ENCODE measurements at places on chromosomes 1 and 21.

DNA sequence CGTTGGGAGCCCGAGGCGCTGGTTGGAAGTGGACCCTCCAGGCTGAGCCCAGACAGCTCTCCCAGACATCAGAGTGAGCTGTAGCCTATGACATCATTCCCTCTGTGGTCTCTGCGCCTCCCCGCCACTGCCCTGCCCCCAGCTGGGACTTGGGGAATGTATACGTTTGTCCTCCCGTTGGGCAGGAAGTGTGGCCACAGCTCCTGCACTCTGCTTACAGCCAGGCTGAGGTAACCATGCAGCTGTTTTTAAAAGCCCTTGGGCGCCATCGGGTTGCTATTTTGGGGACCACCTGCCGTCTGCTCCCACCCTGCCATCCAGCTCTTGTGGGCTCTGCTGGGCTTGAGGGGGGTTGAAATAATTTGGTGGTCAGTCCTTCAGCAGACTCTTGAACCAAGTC lies 7.8 kb downstream of the VASH2 start:
- no peaks in the 10 kb centered on the region for H3K27me3 ChIP-seq
- no peaks in the 10 kb centered on the region for H3K4me1 ChIP-seq
- H3K4me3 ChIP-seq = no peak overlapping the region
- DNase-seq = no peak

GRCh38 chr1:19101244-19101643 lies 108.8 kb downstream of the UBR4 start:
- H3K27ac ChIP-seq = no peak overlapping the region
- H3K4me1 ChIP-seq = no peaks in the 10 kb centered on the region
- no peak for DNase-seq
- no peaks in the 10 kb centered on the region for H3K27me3 ChIP-seq
- no peak overlapping the region for H3K4me3 ChIP-seq

- H3K4me1 ChIP-seq = no peaks in the 10 kb centered on the region
- H3K27me3 ChIP-seq = no peaks in the 10 kb centered on the region
- DNase-seq = no peak
Observed at GRCh38 chr1:228474507-228474906, 12.7 kb upstream of the RNF187 start.

DNA sequence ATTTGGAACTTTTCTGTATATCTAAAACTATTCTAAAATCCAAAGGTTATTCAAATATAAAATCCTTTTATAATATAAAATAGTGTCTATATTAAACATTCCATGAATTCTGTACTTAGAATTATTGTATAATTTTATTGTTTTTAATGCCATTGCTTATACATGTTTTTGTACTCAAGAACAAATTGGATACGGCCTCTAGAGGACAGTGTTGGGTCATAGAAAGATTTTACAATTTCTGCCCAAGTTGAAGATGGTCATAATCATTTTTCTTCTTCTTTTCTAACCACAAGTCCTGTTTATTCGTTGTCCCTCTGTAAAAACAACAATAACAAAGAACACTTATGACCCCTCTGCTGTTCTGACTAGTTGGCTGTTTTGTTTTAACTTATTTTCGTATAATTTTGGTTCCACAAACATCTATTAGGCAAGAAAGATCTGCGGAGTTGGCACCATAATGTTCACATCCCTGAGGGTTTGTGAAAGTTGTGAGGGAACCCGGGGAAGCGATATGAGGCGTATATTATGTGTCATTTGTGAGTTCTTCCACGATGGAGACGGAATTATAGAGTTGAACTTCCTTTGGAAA lies 75.7 kb upstream of the KIF26B start:
- no peak overlapping the region for H3K4me3 ChIP-seq
- no peak overlapping the region for H3K27ac ChIP-seq
- H3K36me3 ChIP-seq = no peaks in the 10 kb centered on the region
- no peak for DNase-seq
- no peaks in the 10 kb centered on the region for H3K4me1 ChIP-seq

GRCh38 chr1:238589843-238590435 lies 699.2 kb upstream of the ZP4 start:
- H3K27ac ChIP-seq = no peak overlapping the region
- no peak for DNase-seq
- no peaks in the 10 kb centered on the region for H3K36me3 ChIP-seq
- no peaks in the 10 kb centered on the region for H3K4me1 ChIP-seq
